ENCODE measurements at places on chromosomes 6 and 20.

- no peak for DNase-seq
These were observed 25.4 kb upstream of the KCNB1 start for GRCh38 chr20:49507741-49508434.

DNA sequence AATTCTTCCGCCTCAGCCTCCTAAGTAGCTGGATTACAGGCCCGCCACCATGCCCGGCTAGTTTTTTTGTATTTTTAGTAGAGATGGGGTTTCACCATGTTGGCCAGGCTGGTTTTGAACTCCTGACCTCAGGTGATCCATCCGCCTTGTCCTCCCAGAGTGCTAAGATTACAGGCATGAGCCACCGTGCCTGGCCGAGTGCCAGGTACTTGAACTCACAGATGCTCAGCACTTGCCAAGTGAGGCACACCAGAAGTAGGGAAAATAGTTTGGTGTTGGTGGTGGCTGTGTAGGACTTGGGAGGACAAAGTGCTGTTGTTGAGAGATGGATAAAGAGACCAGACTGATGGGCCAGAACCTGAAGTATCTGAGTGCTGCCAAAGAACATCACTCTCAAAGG lies 40.0 kb upstream of the MBOAT1 start:
- DNase-seq, result no peak

GRCh38 chr6:170049641-170050561 lies 241.0 kb downstream of the DLL1 start:
- DNase-seq, result no peak

- DNase-seq, result no peak
These were observed 275.2 kb downstream of the TFAP2B start for GRCh38 chr6:51093871-51094270.

- DNase-seq, result no peak
These were observed 25.6 kb downstream of the TOP1 start for GRCh38 chr20:41054070-41054846.

DNA sequence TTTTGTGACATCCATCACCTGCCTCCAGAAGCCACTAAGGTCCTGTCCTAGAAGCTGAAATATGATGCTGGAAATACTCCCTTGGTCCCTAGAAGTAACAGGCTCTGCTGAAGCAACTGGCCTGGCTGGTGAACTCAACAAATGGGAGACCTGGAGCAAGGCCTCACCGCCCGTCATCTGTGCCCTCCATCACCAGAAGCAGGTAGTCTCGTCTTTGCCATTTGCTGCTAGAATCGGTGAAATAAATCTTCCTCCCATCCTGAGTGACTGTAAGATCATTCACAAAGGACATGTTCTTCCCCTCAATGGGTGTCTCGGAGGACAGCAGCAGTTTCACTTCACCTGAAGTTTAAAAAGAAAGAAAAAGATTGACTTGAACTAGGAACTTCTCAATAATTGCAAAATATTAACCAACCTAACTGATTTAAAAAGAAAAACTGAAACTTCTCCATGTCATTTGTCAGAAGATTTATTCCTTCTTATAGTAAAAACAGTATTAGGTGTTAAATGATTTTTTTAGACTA lies 21.0 kb downstream of the CST7 start:
- DNase-seq, result no peak

- DNase-seq, result no peak
These were observed 50.4 kb downstream of the PHACTR1 start for GRCh38 chr6:12767016-12767415.

GRCh38 chr6:147961481-147962141 lies 381.0 kb upstream of the SASH1 start:
- no peak for DNase-seq

- no peak for DNase-seq
These were observed 9.3 kb upstream of the SLPI start for GRCh38 chr20:45263556-45264266.

- no peak for DNase-seq
These were observed 8.1 kb downstream of the ZKSCAN4 start for GRCh38 chr6:28243946-28244345.

- peak; percentile 82 for DNase-seq
These were observed 52.4 kb downstream of the CEBPB start for GRCh38 chr20:50242863-50243609.

- no peak for DNase-seq
These were observed 43.7 kb upstream of the TULP4 start for GRCh38 chr6:158268361-158269147.

- DNase-seq, result no peak
These were observed 42.0 kb upstream of the LY86 start for GRCh38 chr6:6546318-6547109.

DNA sequence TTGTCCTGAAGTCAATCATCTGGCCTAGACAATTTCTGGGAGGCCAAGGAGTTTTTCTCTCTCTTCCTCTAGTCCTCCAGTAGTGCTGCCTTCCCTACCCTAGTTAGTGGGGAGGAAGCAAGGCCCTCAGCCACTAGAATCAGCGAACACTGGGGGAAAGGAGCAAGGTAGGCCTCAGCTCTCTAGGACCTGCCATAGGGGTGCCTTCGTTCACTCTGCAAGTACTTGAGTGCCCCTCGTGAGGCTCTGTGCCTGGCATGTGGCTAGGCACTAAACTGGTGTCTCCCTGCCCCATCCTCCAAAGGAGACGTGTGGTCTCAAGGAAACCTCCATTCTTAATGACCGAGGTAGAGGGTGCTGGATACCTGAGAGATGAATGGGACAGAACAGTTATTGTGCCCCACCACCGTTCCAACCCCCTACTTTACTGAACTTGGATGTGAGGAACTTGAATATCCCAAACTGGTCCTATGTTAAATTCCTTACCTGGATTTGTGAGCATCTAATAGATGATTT lies 1.1 kb downstream of the DEF6 start:
- DNase-seq, result no peak

- DNase-seq, result no peak
These were observed 726.0 kb downstream of the KIF16B start for GRCh38 chr20:15847196-15847784.

DNA sequence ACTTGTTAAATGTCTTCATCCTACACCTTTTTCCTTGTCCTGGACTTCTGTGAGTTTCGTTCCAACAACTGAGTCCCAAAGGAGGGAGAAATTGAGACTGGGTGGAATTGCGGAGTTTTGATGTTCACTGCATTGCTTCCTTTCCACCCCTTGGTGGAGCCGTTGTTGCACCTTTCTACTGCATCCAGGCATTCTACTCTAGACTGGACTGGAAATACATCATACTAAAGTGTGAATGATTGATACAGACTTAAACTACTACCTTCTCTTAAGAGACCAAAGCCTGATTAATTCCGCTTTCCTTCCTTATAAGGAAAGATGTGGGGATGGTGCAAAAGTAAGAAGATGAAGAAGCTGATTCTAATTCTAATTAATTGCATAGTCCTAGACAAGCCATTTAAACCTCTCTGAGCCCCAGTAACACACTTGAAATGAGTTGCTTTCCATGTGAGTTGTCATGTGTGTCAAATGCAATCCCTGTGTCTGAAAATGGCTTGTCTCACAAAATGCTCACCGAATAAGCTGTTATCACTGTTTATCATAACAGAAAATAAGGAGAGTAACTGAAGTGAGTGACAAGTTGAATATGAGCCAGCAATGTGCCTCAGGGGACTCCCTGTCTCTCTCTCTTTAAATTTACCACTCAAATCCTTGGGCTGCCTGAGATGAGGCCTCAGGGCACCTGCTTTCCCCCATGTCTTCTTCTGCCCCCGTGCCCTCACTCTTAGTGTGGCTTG lies 338.3 kb upstream of the CHD6 start:
- peak; percentile 37 for DNase-seq

- no peak for DNase-seq
These were observed 214.4 kb downstream of the ALDH8A1 start for GRCh38 chr6:134735461-134735860.

GRCh38 chr6:155310596-155310995 lies 3.7 kb downstream of the TFB1M start:
- no peak for DNase-seq

GRCh38 chr20:51029963-51030920 lies 7.3 kb upstream of the KCNG1 start:
- no peak for DNase-seq

- DNase-seq, result no peak
These were observed 28.7 kb downstream of the TMEM242 start for GRCh38 chr6:157294654-157295053.

Measured in LoVo (cell line).